ENCODE measurements at places on chromosomes 6 and 20.

- no peak for DNase-seq
Measured at GRCh38 chr20:46546298-46546697, 4.2 kb downstream of the OCSTAMP start.

GRCh38 chr6:63674635-63675034 lies 39.0 kb downstream of the PHF3 start:
- no peak for DNase-seq

- DNase-seq = no peak
Measured at GRCh38 chr20:17642404-17643269, 39.4 kb downstream of the RRBP1 start.

GRCh38 chr6:36352477-36353157 lies 15.9 kb upstream of the BNIP5 start:
- no peak for DNase-seq

- DNase-seq = no peak
Measured at GRCh38 chr6:139172567-139172966, 37.7 kb downstream of the HECA start.

DNA sequence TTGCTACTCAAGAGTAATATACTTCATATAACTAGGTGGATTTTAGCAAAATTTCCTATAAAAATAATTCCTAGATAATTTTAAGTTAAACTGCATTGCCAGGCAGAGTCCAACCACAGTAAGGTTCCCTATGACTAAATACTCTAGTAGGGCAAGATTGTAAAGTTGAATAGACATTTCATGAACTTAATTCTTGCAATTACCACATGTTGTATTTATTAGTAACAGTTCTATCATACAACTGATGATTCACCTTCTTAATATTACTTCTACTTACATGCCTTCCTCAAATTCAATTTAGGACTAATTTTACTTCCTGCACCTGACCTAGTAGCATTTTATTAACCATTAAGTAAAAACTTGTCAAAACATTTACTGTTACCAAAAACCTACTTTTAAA lies 266.7 kb upstream of the THEMIS start:
- DNase-seq = no peak

- no peak for DNase-seq
Measured at GRCh38 chr20:15026759-15027158, 689.3 kb upstream of the FLRT3 start.

- DNase-seq = no peak
Measured at GRCh38 chr6:135458051-135458450, 39.5 kb downstream of the AHI1 start.

GRCh38 chr6:115398607-115399006 lies 662.1 kb downstream of the FRK start:
- DNase-seq = no peak

GRCh38 chr6:125549202-125549884 lies 200.1 kb upstream of the HEY2 start:
- DNase-seq = no peak

GRCh38 chr20:2402271-2402980 lies 21.7 kb downstream of the TGM6 start:
- no peak for DNase-seq

- DNase-seq = no peak
Measured at GRCh38 chr6:2598867-2599266, 151.9 kb downstream of the MYLK4 start.

GRCh38 chr20:32382102-32382950 lies 24.2 kb downstream of the ASXL1 start:
- no peak for DNase-seq

DNA sequence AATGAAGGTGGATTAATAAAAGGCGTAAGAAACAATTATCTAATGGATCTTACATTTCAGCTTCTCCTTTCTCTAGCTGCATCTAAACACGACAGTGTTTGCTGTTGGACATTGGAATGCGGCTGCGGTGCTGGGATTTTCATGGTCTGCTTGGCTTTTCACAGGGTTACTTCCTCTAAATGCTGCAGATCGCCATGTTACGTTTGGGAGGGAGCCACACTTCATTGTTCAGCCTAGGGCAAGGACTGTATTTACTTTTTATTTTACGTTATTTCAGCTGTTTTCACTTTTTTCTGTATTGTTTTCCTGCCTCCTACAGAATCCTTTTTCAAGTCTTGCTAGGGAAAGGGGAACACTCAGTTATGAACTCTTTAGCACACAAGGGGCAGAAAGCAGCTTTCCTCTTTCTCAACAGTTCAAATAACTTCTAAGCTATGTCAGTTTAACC lies 97.9 kb upstream of the MTHFD1L start:
- DNase-seq = peak; percentile 50

- no peak for DNase-seq
Measured at GRCh38 chr6:101224751-101225150, 168.8 kb upstream of the GRIK2 start.

DNA sequence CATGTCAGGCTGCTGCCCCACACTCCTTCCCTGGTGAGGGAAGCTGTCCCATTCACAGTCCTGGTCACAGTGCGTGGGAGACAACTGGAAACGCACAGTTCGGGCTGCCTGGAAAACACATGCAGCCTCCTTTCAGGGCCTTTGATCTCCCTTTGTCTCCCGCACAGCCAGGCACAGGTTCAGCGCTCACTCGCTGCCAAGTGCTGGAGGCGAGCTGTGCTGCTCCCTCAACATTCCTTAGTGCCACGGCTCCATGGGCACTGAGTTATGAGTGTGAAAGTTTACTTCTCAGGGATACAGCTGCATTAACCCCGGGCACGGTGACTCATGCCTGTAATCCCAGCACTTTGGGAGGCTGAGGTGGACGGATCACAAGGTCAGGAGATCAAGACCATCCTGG lies 9.1 kb downstream of the YTHDF1 start:
- no peak for DNase-seq

DNA sequence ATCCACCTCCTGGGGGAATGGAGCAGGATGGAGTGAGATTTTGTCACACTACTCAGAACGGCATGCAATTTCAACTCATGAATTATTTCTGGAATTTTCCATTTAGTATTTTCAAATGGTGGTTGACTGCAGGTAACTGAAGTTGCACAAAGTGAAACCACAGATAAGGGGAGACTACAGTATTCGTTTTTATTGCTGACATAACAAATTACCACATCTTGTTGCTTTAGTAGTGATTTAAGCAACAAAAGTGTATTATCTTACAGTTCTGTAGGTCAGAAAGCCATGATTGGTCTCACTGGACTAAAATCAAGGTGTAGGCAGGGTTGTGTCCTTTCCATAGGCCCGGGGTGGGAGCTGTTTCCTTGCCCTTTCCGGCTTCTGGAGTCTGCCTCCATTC lies 133.4 kb upstream of the B3GAT2 start:
- no peak for DNase-seq

- peak; percentile 67 for DNase-seq
Measured at GRCh38 chr6:125746731-125747588, 2.5 kb upstream of the HEY2 start.

DNA sequence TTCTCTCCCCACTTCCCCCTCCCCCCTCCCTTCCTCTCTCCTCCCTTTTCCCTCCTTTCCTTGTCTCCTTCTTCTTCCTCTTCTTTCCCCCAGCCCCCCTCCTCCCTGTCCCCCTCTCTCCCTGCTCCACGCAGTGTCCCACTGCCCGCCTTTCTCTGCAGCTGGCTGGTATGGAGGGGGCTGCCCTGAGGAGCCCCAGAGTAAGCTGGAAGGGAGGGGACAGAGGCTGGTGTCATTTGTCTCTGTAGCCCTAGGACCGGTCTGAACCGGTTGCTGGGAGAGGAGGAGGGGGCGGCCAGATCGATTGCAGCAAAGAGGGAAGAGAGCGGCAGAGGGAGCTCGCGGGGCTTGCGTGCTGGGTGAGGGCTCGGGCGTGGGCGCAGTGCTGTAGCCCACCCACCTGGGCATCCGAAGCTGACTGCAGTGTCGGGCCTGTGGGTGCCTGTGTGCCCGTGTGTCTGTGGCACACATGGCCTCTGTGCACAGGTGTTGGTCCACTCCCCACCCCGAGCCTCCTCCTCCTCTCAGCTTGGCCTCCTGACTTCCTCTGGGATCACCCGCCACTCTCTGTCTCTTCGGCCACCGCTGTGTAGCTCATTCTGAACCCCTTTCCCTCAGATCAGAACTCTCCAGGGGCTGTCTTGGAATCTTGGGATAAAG lies 50.6 kb downstream of the SRC start:
- no peak for DNase-seq

DNA sequence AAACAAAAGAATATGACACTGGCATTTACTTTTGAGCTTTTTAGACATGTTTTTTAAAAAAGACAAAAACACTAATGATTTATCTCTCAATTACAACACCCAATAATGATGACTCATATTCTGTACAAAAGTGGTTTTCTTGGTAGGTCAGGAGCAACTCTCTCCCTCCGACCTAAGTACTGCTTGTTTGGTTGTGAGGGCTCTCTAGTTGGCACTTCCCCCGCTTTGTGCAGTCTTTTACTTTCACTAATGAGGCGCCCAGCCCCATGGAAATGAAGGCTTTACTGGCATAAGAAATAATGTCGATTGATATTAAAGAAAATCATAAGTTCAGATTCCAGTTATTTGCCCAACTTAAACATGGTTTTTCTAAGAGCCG lies 1.3 kb downstream of the KPNA5 start:
- no peak for DNase-seq

DNA sequence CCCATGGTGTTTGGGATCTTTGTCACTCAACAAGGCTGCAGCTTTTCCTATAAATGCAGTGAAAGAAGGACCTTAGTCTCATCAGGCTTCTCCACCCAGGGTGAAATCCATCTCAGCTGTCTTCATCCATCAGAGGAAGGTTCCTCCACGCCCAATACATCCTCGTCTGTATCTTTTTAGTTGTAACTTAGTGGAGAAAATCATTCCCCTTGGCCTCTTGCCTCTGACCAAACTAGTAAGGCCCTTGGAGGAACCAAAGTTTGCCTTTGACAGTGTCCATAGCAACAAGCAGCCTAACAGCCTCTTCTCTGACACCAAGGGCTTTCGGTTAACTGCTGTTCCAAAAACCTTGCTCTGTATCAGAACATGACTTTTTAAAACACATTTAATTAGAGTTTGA lies 230.3 kb upstream of the ECI2 start:
- no peak for DNase-seq

GRCh38 chr6:56386717-56387116 lies 139.3 kb upstream of the COL21A1 start:
- no peak for DNase-seq

- DNase-seq = no peak
Measured at GRCh38 chr6:131792091-131792496, 15.7 kb upstream of the ENPP1 start.

GRCh38 chr6:5359417-5359816 lies 98.1 kb downstream of the FARS2 start:
- no peak for DNase-seq
